ENCODE measurements at places on chromosomes 11 and 22. TPM values are rescaled to one million over a fixed set of nuclear protein-coding genes. Genes with fewer than 3 reads are reported as not detected.
A peak's percentile ranks its signal among the peaks of the same experiment; 100 is the strongest.

DNA sequence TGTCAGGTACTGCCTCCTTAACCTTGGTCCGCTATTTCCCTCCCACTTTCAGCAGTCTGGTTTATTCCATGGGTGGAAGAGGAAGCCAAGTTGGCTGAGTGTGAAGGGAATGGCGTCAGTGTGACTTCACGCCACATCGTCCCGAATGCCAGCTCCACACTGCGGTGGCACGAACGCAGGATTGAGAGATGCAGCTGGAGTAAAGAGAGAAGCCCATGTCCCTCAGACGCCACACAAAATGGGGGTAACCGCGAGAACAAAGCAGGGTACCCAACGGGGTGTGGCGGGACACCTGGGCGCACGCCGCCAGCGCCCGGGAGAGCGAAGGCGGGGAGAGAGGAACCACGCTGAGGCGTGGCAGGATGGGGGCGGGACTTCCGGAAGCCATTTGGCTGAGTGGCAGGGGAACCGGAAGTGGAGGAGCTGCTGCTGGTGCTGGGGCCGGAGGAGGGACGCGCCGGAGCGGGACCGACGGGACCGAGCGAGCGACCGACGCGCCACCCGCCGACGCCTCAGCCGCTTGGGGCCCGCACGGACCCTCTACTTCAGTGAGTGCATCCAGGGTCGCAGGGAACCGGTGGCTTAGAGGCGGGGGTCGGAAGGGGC is at the start of gene PAFAH1B2:
PAFAH1B2 (plus strand) TSS at position 417 of the 606 bp plus-strand sequence. CDS start 8,161 bp downstream, outside the sequence.
- peak; percentile 90 for DNase-seq

DNA sequence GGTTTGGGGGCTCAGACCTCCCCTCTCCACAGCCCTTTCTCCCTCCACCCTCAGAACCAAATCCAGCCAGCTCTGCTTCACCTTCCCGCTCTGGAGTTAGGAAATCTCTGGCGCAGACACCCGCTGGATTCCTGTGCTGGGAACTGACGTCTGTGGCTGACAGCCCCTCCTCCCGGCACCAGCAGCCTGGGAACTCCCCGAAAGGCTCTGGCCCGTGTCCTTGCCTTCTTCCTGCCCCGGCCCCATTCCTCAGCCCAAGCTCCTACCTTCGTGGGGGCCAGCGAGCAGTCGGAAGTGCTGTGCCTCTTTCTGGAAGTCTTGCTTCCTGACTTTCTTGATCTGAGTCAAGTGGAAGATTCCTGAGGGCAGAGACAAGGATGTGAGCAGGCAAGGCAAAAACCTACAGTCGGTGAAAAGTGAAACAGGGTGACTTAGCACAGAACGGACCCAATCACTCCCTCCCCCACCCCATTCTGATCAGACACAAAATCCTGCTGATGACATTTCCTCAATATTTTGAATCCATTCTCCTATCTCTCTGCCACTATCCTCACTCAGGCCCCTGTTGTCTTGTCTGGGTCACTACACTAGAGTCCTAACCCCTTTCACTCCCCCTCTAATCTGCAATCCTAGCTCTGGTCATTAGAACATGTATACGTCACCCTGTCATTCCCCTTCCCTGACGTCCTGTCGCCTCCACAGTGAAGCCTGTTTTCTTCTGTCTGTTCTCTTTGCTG is 34.1 kb downstream of the CHRDL2 start:
- DNase-seq, result peak; percentile 95

GRCh38 chr11:126864934-126865333 is 135.6 kb downstream of the KIRREL3 start:
- DNase-seq, result no peak

DNA sequence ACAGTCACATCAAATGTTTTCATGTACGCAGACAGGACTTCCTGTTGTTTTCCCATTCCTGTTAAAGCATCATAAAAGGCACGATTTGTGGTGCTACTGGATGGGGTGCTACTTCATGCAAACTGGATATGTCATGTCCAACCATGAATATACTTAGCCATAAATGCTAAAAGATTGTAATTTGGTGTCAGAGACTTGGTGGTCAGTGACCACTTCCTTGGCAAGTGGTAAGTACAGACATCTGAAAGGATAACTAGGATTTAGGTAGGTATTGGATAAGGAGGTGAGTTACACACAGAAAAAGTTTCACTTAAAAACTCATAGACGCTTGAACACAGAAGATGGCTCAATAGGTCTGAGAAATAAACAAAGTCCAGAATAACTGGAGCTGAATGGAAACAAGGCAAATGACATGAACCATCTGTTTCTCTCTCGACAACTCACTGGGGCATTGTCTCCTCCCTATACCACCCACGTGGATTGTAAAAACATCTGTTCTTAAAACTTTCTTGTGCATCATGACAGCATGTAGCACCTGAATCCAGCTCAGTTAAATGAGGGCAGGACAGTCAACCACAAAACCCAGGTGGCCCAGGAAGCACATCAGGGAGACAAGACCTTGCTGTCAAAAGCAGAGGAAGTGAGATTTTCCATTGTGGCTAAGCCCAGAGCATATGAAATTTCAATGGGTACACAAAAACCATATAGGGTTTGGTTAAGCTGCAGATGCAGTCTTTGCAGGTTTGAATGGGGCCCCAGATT is 22.1 kb upstream of the IGLL5 start:
- DNase-seq, result no peak

- no peak for DNase-seq
Measured at GRCh38 chr11:119371778-119372182, 9.7 kb downstream of the USP2 start.

- DNase-seq, result no peak
Measured at GRCh38 chr11:15113381-15113780, 1.3 kb upstream of the INSC start.

DNA sequence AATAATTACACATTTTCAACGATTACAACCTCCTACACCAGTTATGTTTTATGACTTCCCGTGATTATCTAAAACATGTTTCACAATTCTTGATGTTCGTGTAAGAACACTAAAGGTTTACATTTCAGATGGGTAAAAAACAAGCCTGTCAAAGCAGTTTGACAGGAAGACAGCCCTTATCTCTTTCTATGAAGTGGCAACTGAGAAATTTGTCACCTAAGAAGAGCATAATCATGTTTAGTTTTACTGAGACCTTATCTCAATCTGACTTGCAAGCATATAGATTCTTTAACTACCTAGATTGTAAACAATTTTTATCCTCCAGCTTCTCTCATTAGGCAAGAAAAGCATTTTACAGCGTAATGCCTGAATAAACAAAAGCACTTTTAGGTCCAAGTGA is 218.4 kb upstream of the ZBED5 start:
- DNase-seq, result no peak

- no peak for DNase-seq
Measured at GRCh38 chr11:15580775-15581095, 466.0 kb downstream of the INSC start.

DNA sequence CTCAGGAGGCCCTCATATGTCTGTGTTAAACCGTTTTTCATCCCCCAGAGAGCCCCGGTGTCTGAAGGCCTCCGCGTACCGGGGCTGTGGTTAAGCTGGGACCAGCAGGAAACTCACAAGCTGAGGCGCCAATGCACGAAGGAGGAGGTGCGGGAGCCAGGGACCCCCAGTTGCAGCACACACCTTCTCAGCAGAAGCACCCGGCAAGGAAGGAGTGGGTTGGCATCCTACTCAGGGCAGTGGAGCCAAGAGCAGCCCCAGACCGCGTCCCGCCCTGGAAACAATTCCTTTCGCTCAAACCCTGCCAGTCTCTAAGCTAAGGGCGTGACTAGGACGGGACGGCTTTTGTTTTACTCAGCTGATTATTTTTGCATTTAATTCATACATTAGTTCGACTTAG is 726.9 kb downstream of the BRD1 start:
- no peak for DNase-seq

DNA sequence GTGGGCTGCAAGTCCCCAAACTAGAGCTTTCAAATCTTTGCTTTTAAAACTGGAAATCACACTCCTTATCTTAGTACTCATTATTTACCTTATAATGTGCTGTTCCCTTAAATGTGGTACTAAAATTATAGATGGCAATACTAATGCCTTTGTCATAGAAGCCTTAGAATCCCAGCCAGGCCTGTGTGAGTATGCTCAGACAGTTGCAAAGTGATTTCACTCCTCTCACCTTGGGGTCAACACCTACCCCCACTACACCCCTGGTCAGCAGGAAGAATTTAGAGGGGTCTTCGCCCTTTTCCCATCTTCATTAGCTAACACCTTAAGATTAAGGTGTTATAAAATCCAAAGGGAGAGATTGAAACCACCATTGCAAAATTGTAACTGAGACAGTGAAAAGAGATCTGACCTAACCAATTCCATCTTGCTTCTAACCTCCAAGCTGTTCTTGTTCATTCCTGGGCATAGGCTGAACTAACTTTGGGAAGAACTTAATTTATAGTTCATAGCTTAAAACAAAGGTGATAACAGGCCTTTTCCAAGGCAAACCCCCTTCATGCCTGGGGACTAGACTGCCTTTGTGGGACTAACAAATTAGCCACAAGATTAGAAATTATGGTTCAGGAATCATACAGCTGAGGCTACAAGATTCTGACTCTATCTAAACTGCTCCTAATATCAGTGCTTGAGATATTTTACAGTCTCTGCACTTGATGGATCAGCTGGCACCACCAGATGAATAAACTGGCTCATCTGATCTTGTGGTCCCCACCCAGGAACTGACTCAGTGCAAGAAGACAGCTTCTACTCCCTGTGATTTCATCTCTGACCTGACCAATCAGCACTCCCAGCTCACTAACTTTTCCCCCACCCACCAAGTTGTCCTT is 10.4 kb upstream of the MRPL17 start:
- peak; percentile 92 for DNase-seq

DNA sequence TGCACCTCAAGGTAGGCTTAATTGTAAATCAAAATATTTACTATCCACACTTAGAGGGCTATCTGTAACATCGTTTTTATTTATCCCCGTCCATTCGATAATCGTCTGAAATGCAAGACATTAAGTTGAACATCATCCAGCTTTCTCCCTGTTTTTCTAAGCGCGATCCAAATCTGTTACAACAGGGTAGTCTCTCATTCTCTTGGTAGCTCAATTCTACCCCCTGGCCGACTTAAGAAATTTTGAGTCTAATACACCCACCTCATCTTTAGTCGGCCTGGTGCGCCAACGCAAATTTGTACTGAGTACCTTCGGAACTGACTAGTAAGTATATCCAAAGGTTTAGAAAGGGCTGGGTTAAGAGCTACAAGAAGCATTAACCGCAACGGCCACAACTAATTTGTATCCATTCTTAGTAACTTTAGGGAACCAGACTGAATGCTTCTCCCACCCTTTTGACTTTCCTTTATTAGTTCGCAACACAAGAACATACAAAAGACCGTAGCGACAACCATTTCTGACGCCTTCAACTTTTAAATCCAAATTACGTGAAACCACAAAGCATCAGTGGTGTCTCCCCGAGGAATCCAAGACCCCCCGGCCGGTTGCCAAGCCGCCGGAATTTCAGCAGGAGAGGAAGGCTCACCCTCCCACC is 1.0 kb upstream of the ZNF143 start:
- DNase-seq, result peak; percentile 69

The PGA3 gene
- not detected for total RNA-seq

The OR52N1 gene
- not detected for total RNA-seq

Measured in fibroblast of the aortic adventitia (primary cell).